MCF 10A (cell line): ENCODE measurements at places on chromosomes 16 and 17.

DNA sequence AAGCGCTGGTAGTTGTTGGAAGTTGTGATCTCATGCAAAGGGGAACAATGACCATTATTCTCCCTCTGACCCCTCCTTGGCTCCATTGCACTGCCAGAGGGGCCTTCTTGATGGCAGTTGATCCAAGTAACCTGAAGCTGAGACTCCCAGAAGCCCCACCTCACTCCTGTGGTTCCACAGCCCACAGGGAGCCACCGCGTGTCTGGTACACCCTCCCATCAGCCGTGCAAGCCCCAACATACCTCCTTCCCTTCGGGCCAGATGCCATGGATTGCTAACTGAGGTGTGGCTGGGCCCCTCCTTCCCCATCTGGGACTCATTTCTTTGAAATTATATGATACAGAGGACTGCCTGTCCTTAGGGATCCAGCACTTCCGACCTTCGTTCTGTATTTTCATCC, 17.8 kb downstream of the SAP30BP start:
- peak; percentile 94 for DNase-seq
- peaks cover 18% of the 10 kb centered on the region for H3K36me3 ChIP-seq
- peaks cover 68% of the 10 kb centered on the region for H3K4me1 ChIP-seq
- no peaks in the 10 kb centered on the region for H3K27me3 ChIP-seq
- peak overlapping the region; percentile 97 for H3K27ac ChIP-seq

DNA sequence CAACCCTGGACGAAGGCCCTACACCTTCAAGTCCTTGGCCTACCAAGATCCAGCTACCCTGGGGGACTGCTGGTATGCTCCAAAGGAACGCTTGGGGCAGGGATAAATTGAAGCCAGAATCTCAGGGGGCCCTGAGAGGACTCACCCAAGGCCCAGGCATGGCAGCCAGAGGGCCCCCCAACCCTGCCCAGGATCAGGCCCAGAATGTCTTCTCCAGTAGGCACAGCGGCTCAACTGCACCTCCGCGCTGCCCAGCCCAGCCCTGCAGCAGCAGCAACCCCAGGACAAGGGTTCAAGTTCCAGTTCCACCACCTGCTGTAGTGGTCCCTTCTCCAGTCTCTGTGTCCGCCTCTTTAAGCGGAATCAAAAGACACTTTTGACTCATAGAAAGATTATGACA, 2.2 kb downstream of the TFAP4 start:
- no peak for DNase-seq
- peaks cover 11% of the 10 kb centered on the region for H3K36me3 ChIP-seq
- peak overlapping the region; percentile 84 for H3K4me3 ChIP-seq
- peaks cover 5% of the 10 kb centered on the region for H3K4me1 ChIP-seq
- peak overlapping the region; percentile 67 for H3K27ac ChIP-seq

- H3K4me1 ChIP-seq, result no peaks in the 10 kb centered on the region
- H3K27ac ChIP-seq, result no peak overlapping the region
- DNase-seq, result no peak
- H3K36me3 ChIP-seq, result peaks cover 17% of the 10 kb centered on the region
Observed at GRCh38 chr17:30869005-30869404, 37.0 kb downstream of the TEFM start.

DNA sequence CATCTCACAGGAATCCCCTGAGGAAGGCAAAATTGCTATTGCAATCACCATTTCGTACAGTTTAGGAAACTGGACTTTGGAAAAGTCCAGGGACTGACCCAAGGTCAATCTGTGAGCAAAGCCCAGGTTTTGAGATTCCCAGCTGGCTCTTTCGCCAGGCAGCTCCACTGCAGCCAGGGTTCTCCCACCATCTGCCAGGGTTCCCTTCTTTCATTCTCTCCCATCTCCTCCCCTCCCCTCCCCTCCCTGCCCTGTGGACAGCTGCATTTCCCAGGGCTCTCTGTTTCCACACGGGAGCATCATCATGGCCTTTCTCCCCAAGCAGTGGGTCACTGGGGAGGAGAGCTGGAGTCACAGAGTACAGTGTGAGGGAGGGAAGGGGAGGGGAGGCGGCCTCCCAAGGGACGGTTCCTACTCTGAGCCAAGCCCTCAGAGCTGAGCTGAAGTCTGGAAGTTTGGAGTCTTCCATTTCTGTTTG, 11.9 kb upstream of the GSDMA start:
- H3K4me3 ChIP-seq, result no peak overlapping the region
- H3K36me3 ChIP-seq, result no peaks in the 10 kb centered on the region
- H3K27me3 ChIP-seq, result peaks cover 22% of the 10 kb centered on the region
- H3K27ac ChIP-seq, result no peak overlapping the region
- H3K4me1 ChIP-seq, result no peaks in the 10 kb centered on the region

- DNase-seq, result no peak
- peaks cover 7% of the 10 kb centered on the region for H3K4me1 ChIP-seq
- H3K36me3 ChIP-seq, result no peaks in the 10 kb centered on the region
- H3K27me3 ChIP-seq, result no peaks in the 10 kb centered on the region
- no peak overlapping the region for H3K27ac ChIP-seq
Observed at GRCh38 chr17:43319293-43320124, 79.3 kb upstream of the ARL4D start.

- DNase-seq, result no peak
- H3K27ac ChIP-seq, result no peak overlapping the region
- no peaks in the 10 kb centered on the region for H3K4me1 ChIP-seq
- H3K27me3 ChIP-seq, result no peaks in the 10 kb centered on the region
Observed at GRCh38 chr17:33732116-33732515, 439.0 kb upstream of the ASIC2 start.

DNA sequence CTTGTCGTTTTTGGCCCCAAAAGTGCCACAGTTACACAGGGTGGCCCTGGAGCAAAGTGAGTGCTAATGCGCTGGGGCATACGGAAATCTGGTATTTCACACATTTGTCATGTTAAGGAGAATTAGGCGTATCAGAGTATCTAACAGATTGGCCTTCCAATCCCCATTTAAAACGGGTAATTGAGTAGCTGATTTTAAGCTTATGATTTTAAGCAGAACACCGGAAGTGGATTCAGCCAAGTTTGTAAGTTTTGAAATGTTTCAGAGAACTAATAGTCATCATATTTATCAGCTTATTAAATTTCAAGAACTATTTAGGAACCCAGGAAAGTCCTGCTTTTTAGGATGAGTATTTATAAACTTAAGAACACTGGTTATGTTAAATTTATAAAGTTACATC, 19.5 kb downstream of the LRRC75A start:
- no peak overlapping the region for H3K27ac ChIP-seq
- H3K27me3 ChIP-seq, result peaks cover 61% of the 10 kb centered on the region
- no peaks in the 10 kb centered on the region for H3K36me3 ChIP-seq
- no peaks in the 10 kb centered on the region for H3K4me1 ChIP-seq
- H3K4me3 ChIP-seq, result no peak overlapping the region

DNA sequence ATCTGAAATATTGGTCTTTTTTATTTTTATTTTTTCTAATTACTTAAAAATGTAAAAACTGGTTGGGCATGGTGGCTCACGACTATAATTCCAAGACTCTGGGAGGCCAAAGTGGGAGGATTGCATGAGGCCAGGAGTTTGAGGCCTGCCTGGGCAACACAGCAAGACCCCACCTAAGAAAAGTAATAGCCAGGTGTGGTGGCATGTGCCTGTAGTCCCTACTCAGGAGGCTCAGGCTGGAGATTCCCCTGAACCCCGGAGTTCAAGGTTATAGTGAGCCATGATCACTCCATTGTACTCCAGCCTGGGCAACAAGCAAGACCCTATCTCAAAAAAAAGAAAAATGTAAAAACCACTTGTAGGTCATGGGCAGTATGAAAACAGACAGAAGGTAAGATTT, 36.8 kb upstream of the CDH3 start:
- no peak overlapping the region for H3K4me3 ChIP-seq
- no peaks in the 10 kb centered on the region for H3K27me3 ChIP-seq
- no peaks in the 10 kb centered on the region for H3K36me3 ChIP-seq
- no peak for DNase-seq
- peaks cover 20% of the 10 kb centered on the region for H3K4me1 ChIP-seq
- no peak overlapping the region for H3K27ac ChIP-seq

DNA sequence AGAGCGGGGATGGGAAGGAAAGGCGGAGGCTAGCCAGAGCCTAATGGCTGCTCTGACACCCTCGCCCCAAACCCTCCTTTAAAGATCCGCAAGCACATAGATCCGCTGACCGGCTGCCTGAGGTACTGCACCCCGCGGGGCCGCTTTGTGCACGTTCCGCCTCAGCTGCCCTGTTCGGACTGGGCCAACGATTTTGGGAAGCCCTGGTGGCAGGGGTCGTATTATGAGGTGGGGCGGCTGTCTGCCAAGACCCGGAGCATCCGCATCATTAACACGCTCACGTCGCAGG, 663 bp downstream of the CYB5D1 start:
- H3K27me3 ChIP-seq, result no peaks in the 10 kb centered on the region
- DNase-seq, result peak; percentile 56
- H3K4me1 ChIP-seq, result peaks cover 12% of the 10 kb centered on the region

DNA sequence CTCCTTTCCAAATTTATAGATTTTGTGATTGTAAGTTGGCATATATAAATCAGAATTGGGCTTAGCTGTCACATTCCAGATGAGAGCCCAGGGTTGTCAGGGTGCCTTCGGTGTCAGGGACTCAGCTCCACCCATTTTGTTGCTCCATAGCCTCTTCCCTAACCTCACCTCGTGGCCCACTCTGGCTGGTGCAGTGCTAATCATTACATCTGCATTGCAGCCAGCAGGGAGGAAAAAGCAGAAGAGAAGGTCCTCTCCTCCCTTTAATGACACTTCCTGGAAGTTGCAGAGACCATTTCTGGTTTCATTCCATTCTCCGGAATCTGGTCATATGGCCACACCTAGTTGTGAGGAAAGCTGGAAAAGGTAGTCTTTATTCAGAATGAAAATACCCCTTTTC, 113.3 kb downstream of the CCT6B start:
- no peaks in the 10 kb centered on the region for H3K27me3 ChIP-seq
- no peak for DNase-seq
- H3K36me3 ChIP-seq, result no peaks in the 10 kb centered on the region
- H3K4me3 ChIP-seq, result no peak overlapping the region
- no peak overlapping the region for H3K27ac ChIP-seq

DNA sequence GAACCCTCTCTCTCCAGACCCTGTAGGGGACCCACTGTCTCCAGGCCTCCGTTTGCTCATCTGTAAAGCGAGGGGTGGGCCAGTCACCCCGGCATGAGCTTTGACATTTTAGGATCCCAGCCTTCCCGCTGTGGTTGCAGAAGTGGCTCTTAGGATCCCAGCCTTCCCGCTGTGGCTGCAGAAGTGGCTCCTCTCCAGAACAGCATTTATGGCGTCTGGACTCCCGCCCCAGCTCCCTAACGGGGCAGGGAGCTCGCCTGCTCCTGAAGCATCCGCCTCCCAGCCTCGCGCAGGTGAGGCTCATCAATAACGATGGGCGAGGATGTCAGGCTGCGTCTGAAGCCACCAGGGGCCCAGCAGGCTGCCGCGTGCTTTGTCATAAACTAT, 222.3 kb upstream of the TNRC6C start:
- no peak for DNase-seq
- H3K4me3 ChIP-seq, result no peak overlapping the region
- H3K27me3 ChIP-seq, result peaks cover 51% of the 10 kb centered on the region
- H3K36me3 ChIP-seq, result no peaks in the 10 kb centered on the region
- no peak overlapping the region for H3K27ac ChIP-seq

DNA sequence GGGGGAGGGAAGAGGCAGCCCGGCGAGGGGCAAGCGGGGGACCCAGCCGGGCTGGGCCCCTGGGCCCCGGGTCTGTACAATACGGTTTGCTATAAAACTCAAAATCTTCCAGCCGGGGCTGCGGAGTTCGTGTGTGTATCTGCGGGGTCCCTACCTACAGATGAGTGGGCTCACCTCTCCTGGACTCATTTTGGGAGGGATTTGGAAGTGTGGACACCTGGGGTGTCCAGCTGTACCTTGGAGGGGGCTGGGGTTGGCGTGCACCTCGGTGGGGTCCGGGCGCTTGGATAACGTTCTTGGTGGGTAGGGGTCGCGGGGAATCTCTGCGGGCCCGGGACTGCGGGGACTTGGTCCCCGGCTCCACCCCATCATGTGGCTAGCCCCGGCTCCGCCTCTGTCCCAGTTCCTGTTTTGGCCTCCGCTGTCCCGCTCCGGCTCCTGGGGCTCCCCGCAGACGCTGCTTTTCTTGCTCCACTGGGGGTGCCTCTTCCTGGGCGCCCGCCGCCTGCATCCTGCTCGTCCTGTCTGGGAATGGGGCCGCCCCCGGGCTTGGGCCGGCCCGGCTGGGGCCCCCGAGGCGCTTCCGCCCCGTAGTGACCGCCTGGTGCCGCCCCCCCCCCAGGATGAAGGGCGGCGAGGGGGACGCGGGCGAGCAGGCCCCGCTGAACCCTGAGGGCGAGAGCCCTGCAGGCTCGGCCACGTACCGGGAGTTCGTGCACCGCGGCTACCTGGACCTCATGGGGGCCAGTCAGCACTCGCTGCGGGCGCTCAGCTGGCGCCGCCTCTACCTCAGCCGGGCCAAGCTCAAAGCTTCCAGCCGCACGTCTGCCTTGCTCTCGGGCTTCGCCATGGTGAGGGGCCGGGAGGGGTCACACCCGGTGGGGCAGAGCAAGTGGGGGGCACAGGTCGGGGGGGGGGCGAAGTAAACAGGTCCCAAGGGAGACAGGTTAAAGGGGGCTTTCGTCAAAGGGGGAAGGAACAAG, at the start of gene ORAI3:
ORAI3 (plus strand) TSS at position 402 of the 983 bp plus-strand sequence; CDS start at position 624, 222 bp downstream.
- H3K4me3 ChIP-seq, result peak within 1 kb of the TSS; percentile 94
- peak within 1 kb of the TSS; percentile 87 for H3K27ac ChIP-seq
- no peaks in the 10 kb centered on the region for H3K27me3 ChIP-seq
- peak; percentile 70 for DNase-seq
- H3K4me1 ChIP-seq, result no peaks in the 10 kb centered on the region
- H3K36me3 ChIP-seq, result peaks cover 39% of the 10 kb centered on the region

- H3K36me3 ChIP-seq, result no peaks in the 10 kb centered on the region
- no peak for DNase-seq
- no peaks in the 10 kb centered on the region for H3K4me1 ChIP-seq
- H3K4me3 ChIP-seq, result no peak overlapping the region
- no peak overlapping the region for H3K27ac ChIP-seq
Observed at GRCh38 chr17:32927201-32927723, 691 bp upstream of the TMEM98 start.

GRCh38 chr17:62819511-62820221, 11.6 kb upstream of the MARCHF10 start:
- peak; percentile 95 for DNase-seq
- H3K36me3 ChIP-seq, result no peaks in the 10 kb centered on the region
- H3K4me1 ChIP-seq, result peaks cover 34% of the 10 kb centered on the region
- peak overlapping the region; percentile 50 for H3K4me3 ChIP-seq

DNA sequence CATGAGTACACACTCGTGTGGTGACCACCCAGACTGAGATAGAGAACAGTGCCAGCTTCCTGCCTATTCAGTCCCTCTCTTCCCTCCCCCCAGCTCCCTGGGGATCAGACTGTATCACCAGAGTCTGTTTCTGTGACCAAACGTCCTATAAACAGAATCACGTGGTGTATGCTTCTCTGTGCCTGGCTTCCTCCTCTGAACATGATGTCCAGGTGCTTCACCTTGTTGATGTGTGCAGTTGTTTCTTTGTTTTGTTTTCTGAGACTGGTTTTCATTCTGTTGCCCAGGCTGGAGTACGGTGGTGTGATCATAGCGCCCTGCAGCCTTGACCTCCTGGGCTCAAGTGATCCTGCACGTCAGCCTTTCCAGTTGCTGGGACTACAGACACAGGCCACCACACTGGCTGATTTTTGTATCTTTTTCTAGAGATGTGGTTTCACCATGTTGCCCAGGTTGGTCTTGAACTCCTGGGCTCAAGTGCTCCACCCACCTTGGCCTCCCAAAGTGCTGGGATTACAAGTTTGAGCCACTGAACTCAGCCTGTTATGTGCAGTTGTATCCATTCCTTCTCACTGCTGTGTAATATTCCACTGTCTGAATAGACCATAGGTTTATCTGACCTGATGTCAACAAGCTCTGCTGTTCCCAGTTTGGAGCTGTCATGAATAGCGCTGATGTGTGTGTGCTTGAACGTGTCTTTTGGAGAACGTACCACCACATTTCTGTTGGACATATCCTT, 28.9 kb upstream of the PRM1 start:
- peaks cover 13% of the 10 kb centered on the region for H3K4me1 ChIP-seq
- no peak for DNase-seq
- peaks cover 6% of the 10 kb centered on the region for H3K36me3 ChIP-seq
- H3K4me3 ChIP-seq, result no peak overlapping the region
- no peak overlapping the region for H3K27ac ChIP-seq
